Hematopoietic multipotent progenitor cell treated with erythropoietin and hydrocortisone succinate and interleukin-3 and kit ligand, for 4 days (in vitro differentiated cells): ENCODE measurements at places on chromosomes 3 and 15.

- DNase-seq, result peak; percentile 46
These were observed 12.5 kb downstream of the FBLN2 start for GRCh38 chr3:13561376-13561775.

DNA sequence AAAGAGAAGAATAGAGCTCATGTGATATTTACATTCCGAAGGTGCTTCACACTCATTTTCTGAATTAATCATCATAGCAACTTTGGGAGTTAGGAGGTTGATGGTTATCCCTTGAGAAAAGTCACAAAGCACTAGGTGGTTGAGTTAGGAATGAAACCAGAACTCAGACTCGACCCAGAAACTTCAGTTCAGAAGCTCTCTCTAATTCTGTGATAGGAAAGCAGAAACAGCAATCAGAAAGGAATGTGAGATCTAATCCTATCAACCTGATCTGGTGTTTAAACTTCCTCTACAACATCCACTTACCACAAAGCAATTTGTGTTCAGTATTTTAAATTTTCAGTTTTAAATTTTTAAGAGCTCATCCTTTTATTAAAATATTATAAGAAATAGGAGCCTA is 211.2 kb downstream of the CNTN3 start:
- DNase-seq, result no peak

DNA sequence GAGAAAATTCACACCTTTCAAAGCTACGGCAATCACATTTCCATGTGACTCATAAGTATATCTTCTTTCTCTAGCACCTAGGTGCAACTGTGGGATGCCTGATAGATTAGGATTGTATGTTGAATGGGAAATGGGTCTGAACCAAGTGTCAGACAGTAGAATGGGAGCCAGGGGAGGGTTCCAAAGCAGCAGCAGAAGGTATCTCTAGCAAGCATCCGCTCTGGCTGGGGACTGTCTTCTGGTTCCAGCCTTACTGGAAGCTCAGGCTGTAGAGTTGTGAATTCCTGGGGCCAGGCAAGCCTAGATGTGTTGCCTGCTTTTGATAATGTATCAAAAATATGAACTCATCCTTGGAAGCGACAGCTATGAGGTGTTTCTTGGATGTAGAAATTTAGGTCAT is 2.1 kb upstream of the CHL1 start:
- no peak for DNase-seq

- peak; percentile 74 for DNase-seq
These were observed 6.1 kb downstream of the IL17RD start for GRCh38 chr3:57158813-57159738.

GRCh38 chr15:62524848-62525247 is 359.8 kb upstream of the C2CD4B start:
- no peak for DNase-seq

GRCh38 chr3:193347521-193348501 is 30.7 kb downstream of the ATP13A5 start:
- no peak for DNase-seq
